ENCODE measurements at places on chromosomes 12 and 14.

GRCh38 chr12:123807670-123808069 is 45.6 kb downstream of the DNAH10 start:
- DNase-seq: no peak

GRCh38 chr12:75705749-75706711 is 194.6 kb upstream of the KRR1 start:
- peak; percentile 4 for DNase-seq

DNA sequence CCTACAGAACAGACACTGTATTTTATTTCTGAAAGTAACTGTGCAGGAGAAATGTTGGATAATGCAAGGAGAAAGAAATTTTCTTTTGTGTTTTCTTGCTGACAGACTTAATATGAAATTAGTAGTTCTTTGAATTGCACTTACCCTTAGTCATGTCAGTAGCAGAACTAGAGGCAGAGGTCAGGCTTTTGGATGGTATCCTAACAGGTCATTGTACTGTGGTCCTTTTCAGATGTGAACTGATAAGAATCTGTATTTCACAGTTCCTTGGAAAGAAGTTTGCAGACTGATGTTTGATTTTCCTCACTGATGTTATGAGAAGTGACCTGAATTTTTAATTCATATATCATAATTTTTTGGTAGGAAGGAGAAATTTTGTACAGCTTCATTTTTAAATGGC is 46.0 kb downstream of the VRK1 start:
- DNase-seq: no peak

DNA sequence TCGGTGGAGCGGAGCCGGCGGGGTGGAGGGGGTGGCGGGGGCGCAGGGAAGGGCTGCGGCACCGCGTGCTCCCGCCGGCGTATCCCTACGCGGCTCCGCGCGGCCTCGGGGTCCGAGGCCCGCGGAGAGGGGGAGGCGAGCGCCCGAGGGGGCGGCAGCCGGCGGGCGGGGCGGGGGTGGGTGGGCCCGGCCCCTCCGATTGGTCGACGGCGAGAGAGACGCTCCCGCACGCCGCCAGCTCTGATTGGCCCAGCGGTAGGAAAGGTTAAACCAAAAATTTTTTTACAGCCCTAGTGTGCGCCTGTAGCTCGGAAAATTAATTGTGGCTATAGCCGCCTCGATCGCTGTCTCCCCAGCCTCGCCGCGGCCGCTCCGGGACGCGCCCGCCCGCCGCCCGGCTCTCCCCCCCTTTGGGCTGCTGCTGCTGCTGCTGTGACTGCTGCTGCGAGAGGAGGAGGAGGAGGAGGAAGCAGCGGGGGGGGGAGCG is at the start of gene FOXG1:
FOXG1 (plus strand) TSS at position 319 of the 487 bp plus-strand sequence. CDS start 493 bp downstream, outside the sequence.
- no peak for DNase-seq

- DNase-seq: no peak
These were observed 193.3 kb downstream of the PHETA1 start for GRCh38 chr12:111175396-111176094.

- no peak for DNase-seq
These were observed 39.5 kb downstream of the PROX2 start for GRCh38 chr14:74836251-74836960.

DNA sequence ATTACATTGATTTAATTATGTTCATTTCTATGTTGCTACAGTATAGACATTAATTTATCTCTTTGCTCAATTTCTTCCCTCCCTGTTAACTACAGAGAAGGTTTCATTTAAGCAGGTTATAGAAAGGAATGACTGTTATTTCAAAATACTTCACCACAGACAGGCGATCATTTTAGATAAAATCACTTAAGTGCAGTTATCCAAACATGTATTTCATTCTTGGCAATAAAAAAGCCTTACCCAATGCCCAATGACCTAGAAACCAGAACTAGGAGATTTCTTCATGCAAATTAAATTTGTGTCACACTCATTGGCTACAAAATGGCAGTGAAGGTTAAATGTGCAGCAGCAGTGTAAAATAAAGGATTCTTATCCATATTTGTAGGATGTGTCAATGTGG is 266.4 kb downstream of the KCNH5 start:
- no peak for DNase-seq

DNA sequence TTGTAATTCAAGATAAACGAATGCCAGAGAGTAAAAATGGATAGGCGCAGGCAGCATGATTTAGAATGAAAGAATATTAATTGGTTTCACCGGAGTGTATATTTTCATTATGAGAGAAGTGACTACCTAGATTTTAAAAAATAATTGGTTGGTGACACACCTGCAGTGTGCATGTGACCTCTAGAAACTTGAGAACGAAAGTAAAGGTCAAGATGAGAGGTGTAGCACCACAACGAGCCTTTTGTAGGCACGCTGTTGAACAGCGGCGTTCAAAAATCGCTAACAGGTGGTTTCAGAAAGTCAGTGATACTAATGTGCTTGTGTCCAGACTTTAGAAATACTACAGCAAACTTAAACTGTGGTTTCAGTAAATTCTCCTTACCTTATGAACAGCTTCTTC is 123.8 kb downstream of the NPAS3 start:
- no peak for DNase-seq

DNA sequence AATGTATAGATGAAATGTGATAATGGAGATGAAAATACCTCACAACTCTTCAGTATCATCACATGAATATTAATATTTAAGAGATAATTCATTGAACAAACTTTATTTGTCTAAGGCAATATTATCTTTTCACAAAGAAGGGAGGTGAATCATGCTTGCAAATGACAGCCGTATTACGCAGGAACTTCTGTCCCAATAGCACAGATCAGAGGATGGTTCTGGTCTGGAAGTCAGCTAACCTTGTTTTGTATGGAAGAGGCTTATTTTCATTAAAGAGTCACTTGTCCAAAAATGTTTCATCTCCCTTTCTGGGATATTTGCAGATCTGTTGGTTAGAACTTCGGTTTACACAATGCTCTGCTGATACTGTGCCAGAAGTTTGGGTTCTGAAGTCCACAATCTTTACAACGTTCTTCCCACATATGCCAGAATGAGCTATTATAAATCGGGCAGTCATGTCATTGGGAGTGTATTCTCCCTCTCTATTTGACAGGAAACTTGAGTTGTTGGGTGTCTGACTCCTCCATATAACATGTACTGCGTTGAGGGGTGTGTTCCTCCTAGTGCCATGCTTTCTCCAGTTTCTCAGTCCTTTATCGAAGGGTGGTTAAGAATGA is 29.8 kb downstream of the YY1 start:
- no peak for DNase-seq

GRCh38 chr14:20612403-20612802 is 21.2 kb upstream of the RNASE12 start:
- no peak for DNase-seq

- no peak for DNase-seq
These were observed 19.8 kb downstream of the ZBTB42 start for GRCh38 chr14:104820669-104821228.

DNA sequence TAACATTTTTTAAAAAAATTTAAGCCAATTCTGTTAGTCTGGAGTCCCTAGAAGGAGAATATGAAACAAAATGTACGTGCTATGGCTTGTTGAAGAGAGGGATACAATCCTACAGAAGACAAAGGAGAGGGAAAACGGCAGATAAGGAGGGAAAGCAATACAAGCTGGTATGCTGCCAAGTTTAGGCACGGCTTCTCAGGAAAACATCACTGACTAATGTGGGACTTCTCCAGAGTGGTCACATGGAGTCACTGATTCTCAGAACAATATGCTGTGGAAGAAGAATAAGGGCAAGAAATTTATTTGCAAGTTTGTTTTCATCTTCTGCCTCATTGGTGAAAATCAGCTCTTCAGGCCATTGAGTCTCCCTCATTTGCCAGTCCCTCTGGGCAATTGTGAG is 22.9 kb upstream of the NR1H4 start:
- DNase-seq: no peak

GRCh38 chr12:1660304-1661187 is 30.3 kb upstream of the ADIPOR2 start:
- DNase-seq: no peak

- DNase-seq: no peak
These were observed 241.1 kb downstream of the SPTSSA start for GRCh38 chr14:34220921-34221320.

- DNase-seq: no peak
These were observed 414.9 kb downstream of the ETNK1 start for GRCh38 chr12:23039834-23040233.

DNA sequence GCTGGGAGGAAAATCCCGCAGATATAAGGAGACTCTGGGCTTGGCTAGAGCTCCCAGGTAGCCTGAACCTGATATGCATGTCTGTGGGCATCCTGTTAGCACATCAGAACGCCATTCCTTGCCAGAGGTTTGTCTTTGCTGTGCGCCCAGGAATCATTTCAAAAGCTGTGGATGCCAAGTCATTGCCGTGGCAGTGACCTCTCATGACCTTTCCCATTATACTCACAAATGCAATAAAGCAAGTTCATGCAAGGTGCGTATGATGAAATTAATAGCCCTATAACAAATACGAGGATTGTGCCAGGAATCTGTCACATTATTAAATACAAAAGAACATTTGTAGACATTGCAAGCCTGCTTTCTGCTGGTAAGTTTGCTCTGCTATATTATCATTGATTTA is 229.1 kb upstream of the PELI2 start:
- no peak for DNase-seq

DNA sequence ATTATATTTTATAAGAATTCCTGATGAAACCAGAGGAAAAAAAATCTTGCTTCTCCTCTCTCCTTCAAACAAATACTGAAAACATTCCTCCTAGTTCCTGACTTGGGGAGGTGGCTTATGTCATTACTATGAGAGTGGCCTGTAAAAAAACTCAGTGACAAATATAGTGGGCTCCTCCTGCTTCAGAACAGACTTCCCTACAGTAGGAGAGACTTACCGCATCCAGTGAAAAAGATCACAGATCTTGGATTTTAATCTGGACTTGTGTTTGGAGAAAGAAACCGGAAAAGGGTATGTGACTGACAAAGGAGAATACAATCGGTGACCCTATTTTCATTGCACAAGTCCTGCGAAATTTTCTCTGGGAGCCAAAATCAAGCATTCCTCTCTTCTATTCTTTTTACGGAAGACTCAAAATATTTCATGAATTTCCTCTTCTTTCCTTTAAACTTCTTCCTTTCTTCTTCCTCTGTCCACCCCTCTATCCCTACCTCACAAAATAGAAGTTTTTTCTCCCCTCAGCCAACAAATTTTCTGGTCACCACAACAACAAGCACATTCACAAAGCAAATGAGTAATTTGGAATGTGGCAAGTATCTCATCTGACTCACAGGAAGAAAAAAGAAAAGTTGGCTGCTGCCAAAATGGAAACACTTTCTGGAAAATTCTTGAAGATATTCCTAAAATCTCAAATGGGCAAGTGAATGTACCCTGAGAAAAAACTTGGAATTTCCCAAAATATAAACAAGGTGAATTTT is 185.1 kb upstream of the CDKN3 start:
- DNase-seq: no peak
